ENCODE measurements at places on chromosomes 5 and 9.

GRCh38 chr9:90107040-90107725 lies 502.4 kb downstream of the GADD45G start:
- no peak for DNase-seq

GRCh38 chr9:134049772-134050588 lies 17.8 kb downstream of the BRD3 start:
- DNase-seq: no peak

DNA sequence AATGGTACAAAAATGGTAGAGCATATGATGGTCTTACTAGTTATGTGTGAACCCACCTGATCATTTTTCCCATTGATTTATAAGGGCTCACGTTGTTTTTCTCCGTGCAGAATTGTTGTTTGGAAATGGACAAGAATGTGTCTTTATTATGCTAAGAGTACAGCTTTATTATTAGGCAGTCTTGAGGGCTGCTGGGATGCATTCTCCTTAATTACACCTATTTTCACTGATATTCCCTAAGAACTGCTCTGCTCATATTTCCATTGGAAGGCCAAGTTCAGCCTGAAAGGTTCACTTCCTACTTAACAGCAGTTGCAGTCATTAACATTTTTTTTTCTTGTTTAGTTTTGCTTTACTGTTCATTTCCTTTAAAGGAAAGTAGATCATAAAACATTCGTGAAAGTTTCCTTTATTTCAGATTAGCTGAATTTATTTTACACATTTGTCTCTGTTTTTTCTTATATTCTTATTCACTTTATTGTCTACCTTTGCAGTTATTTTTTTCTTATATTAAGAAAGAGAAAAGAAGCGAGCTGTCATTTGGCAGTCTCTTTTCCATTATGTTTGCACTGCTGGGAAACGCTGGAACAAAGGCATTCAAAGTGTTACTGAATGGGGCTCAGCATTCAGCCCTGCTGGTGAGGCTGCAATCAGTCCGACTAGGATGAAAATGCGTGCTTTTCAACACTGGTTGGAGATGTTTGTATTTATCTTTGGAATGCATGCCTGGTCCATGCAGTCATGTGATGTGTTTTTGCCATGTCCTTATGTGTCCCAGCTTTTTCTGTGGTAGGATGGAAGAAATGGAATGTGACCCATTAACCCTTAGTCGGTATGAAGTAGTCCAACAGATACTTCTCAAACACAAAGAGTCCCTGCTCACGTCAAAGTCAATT lies 602.7 kb upstream of the ZNF608 start:
- DNase-seq: no peak

- DNase-seq: no peak
These were observed 8.0 kb upstream of the GRHPR start for GRCh38 chr9:37414503-37414943.

DNA sequence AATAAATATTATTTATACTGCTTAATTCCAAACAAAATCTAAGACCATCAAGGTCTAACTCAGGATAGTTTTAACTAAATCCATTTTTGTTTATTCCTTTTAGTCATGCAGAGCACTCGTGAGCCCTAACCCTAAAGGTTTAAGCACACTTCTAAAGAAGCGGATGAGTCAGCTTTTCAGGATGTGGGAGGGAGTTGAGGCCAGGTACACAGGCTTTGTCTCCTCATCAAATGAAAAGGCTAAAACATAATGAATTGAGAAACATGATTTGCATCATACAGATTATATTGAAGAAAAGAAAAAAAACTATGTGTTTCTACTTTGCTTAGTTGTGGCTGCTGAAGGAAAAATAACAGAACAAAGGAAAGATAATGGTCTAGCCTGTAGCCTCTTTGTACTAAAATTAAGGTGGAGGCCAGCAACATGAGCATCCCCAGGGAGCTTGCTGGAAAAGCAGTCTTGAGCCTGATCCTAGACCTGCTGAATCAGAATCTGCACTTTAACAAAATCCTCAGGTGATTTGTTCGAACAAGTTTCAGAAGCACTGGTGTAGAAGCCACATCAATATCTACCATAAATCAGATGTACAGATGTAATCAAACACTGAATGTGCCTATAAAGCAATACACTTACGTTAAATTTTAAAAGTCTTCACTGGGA lies 21.1 kb upstream of the ISCA1 start:
- no peak for DNase-seq

DNA sequence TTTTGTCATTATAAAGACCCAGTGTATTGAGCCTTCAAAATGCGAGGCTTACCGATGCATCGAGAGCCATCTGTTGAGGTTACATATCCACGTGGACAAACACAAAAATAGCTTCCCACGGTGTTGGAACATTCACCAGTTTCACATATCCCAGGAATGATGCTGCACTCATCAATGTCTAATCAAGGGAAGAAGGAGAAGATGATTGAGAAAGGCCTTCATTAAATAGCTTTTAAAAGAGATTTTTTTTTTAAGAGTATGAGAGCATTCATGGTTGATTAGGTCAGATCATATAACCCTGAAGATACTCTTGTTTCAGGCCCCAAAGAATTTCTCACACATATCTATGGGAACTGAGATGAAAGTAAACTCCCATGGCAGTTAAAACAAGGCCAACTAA lies 129.4 kb downstream of the FBN2 start:
- no peak for DNase-seq

DNA sequence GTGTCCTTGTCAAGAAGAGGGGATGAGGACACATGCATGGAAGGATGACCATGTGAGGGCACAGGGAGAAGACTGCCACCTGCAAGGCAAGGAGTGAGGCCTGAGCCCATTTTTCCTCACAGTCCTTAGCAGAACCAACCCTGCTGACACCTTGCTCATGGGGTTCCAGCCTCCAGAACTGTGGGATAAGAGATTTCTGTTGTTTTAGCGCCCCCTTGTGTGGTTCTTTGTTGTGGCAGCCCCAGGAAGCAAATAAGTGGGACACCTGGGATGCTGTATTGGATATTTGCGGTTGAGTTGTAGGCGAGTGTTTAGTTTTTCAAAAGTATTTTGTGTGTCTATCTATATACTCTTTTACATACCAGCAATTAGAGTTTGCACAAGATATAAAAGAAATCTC lies 206.4 kb downstream of the NXNL2 start:
- no peak for DNase-seq

- no peak for DNase-seq
These were observed 2.3 kb downstream of the CNOT8 start for GRCh38 chr5:154860765-154861164.

GRCh38 chr5:176806137-176806536 lies 4.2 kb upstream of the UNC5A start:
- no peak for DNase-seq

DNA sequence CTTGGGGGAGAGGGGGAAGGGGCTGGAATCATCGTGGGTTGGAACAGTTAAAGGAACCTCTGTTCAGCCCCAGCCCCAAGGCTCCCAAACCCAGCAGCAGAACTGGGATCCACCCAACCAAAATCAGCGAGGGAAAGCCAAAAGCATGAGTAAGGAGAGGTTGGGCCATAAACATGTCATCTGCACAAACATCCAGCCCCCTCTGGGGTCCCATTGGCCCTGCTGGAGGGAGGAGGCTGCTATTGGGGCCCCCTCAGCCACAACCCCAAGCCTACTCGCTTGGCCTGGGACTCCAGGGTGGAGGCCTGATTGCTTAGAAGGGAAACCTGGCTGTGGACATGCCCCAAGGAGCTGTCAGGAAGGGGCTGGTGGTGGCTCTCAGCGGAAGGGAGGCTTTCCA lies 154.9 kb downstream of the FGF18 start:
- DNase-seq: no peak

DNA sequence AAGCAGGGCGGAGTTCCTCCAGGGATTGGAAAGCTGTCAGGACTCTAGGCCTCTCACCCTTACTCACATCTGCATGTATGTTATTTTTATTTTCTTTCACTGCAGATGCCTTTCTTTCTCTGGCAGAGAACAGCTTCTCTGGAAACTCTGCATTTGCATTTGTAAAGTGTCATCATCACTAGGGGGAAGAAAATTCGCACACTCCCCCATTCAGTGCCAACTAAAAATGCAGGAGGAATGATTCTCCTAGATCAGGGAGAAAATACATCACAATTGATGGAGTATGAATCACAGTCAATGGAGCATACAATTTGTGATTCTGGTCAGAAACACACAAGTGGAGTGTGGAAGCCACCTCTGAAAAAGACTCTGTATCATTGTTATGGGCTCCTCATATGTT lies 351.4 kb upstream of the FTMT start:
- DNase-seq: no peak

Data from caudate nucleus (tissue), 63 donors.